ENCODE measurements at places on chromosomes 5 and 9.

- DNase-seq, result no peak
Measured at GRCh38 chr5:39176759-39177630, 42.4 kb downstream of the FYB1 start.

- no peak for DNase-seq
Measured at GRCh38 chr5:17330386-17330785, 113.0 kb downstream of the BASP1 start.

- DNase-seq, result no peak
Measured at GRCh38 chr5:77629509-77630113, 8.9 kb downstream of the OTP start.

DNA sequence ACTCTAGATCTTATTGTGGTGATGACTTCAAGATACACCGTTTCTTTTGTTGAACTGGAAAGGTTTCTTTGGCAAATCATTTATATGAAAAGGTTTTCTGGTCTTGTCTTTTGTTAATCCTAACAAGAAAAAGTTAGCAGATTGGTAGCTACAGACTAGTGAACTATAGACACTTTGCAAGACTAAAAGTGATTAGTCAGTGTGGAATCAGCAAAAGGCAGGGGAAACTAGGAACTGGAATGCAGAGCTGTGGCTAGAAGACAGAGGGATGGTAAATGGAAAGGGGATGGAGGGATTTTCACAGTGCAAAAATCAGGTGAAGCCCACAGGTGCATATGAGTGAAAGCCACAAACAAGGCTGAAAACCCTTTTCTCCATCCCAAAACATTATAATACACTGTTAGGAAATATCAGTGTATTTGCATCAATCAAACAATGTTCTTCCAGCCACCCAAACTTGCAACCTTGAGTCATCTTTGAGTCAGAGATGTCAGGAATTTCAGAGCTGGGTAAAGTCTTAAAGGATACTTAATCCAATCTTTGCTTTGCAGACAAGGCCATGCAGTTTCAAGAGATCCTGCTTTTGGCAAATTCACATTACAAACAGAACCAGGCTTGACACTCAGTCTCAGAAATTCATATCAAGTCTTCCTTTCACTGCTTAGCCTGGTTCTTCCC, 52.7 kb downstream of the PLK2 start:
- DNase-seq, result no peak

Measured in stimulated activated CD8-positive, alpha-beta memory T cell treated with anti-CD3 and anti-CD28 coated beads, Interleukin-7, amount 100 ng/mL, for 1 hour (primary cell).